ENCODE measurements at places on chromosomes 1 and 21.

GRCh38 chr1:56933606-56934005 lies 32.2 kb downstream of the C8B start:
- DNase-seq: no peak

- no peak for DNase-seq
These were observed 818.0 kb downstream of the LTN1 start for GRCh38 chr21:28174701-28175100.

DNA sequence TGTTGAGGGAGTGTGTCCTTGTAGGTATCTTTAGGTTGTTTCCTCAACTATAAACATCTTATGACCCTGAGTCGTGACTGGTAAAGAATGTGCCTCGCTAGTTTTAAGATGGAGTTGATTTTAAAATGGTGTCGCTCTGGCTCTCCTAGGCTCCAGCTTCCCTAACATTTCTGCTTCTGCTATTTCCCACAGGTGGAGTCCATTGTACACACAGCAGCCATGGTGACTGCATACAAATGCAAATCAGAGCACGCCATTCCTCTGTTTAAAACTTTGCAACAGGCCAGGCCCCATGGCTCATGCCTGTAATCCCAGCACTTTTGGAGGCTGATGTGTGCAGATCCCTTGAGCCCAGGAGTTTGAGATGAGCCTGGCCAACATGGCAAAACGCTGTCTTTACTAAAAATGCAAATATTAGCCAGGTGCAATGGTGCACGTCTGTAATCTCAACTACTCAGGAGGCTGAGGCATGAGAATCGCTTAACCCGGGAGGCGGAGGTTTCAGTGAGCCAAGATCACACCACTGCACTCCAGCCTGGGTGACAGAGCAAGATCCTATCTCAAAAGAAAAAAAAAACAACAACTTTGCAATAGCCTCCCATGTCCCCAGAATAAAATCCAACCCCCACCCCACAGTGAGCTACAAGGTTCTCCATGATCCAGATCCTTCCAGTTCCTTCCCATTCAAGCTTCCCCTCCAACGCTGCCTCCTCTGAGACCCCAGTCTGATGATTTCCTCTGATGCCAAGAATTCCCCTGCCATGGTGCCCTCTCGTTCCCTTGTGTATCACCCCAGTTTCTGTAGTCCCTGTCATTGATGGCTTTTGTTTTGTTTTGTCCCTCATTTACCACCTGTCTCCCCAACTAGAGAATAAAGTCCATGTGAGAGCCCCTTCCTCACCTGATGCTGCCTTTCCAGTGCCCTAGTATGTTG lies 36.9 kb upstream of the KLHDC7A start:
- DNase-seq: no peak

DNA sequence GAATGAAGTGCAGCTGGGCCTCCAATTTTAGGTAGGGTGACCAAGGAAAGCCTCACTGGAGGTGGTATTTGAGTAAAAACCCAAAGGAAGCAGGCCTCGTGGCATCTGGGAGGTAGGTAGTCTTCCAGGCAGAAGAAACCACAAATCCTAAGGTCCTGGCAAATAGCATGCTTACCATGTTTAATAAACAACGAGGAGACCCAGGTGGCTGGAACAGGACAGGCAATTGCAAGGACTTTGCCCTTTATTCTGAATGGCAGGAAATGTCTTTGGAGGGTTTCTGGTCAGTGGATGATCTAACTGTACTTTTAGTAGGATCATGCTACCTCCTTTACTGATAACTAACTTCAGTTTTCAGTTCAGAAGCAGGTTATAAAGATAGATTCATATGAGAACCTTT lies 52.2 kb downstream of the EPB41 start:
- no peak for DNase-seq

DNA sequence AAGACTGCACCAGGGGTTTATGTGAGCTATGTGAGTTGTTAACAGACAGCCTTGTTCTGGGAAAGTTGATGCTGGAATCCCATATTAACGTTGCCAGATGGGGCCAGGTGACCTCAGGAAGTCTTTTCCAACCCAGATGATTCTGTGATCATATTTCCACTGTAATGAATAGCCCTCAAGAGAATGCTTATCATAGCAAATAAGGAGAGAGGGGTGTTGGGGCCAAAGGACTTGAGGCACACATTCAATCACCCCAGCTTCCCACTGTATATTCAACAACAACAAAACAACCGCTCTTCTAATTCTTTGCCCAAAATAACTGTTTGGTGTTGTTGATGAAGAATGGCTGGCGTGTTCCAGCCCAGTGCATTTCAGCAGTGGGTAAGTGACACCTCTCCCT lies 14.1 kb downstream of the ZNF697 start:
- DNase-seq: no peak

- no peak for DNase-seq
These were observed 96.7 kb upstream of the KLHDC7A start for GRCh38 chr1:18384059-18384458.

DNA sequence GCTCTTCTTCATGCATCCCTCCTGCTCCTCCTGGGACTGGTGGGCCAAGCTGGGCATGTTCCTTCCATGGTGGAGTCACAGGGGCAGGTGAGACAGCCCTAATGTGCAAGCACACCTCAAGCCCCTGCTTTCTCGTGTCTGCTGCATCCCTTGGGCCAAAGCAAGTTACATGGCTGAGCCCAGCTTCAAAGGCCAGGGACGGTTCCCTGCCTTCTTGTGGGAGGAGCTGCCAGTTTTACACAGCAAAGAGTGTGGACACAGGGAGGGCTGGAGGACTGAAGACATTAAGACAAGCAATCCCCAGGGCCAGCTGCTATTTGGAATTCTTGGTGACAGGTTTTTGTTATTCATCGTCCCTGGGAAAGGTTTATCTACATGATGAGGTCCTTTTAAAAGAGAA lies 175.2 kb upstream of the CACNA1E start:
- no peak for DNase-seq

Data from activated gamma-delta T cell treated with Interleukin-2 at 50 U/mL for 16 hours (primary cell).